CD4-positive, alpha-beta T cell (primary cell): ENCODE measurements at places on chromosomes 2 and 18.

DNA sequence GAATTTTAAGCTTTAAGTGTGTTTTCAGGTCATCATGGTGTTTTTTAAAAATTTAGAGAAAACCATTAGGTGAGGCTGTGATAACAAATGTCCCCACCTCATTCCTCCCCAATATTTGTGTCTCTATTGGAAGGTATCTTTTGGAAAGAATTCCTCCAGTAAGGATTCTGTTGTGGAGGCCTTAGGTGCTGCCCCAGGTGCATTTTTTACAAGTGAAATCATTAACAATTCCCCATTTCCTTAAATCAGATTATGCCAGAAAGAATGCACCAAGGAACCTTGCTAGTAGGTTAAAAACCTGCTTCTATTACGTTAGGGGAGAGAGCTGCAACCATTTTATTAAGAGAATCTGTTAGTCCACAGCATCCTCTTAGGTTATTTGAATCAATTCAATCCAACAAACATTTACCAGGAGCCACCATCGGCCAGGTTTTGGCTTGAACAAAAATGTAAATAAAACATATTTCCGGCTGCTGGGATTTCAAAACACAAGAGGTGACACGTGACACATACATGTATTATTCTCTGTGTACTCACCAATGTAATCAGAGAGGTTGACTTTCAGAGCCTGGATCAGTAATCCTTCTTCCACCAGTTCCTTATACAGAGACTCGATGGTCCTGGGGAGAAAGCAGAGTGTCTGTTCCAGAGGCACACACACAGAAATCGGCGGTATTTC is 112.5 kb upstream of the ASB18 start:
- no peak for DNase-seq

DNA sequence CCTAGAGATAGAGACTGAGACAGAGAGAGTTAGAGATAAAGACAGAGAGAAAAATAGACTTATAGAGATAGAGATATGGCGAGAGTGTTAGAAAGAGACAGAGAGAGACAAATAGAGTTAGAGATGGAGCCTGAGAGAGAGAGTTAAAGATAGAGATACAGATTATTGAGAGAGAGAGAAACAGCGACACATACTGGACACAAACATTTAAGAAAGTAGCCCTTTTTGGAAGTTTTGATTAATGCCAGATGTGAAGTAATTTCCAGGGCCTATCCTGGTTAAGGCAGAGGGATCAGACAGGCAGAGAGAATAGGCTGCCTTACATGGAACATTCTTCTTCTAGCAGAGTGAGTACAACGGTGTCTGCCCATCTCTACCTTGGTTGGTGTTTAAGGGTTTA is 311.6 kb upstream of the CDH7 start:
- DNase-seq: no peak

- no peak for DNase-seq
These were observed 12.1 kb upstream of the RHOB start for GRCh38 chr2:20434588-20435294.

DNA sequence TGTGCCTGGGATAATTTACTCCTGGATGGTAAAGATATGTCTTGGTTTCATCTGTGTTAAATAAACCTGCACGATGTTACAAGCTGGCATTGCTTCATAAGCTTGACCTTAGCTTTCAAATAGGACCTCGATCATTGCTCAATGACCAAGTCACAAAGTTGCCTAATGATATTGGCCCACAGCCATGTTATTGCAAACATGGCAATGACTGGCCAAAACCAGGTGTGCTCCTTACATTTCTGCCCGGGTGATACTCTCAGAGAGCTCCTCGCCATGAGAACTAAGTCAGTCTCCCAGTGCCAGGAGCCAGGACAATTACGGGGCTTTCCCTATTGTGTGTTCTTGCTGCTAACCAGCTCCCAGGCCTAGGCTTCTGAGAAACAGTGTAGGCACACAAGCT is 72.5 kb upstream of the CYP1B1 start:
- DNase-seq: no peak

- DNase-seq: no peak
These were observed 75.8 kb downstream of the DGKD start for GRCh38 chr2:233430081-233430480.

DNA sequence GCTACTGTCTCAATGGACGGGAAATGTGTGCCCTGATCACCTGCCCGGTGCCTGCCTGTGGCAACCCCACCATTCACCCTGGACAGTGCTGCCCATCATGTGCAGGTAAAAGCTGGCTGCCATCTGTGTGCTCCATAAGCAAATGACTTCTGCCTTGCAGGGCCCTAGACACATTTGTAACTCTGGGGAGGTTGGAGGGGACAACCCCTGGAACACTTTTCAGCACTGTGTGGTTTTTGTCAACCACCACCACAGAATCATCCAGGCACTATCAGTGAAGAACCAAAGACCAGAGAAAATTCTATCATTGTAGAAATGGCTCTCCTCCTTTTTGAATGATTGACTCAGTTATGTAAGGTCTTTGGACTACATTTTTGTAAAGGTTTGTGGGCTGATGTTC is 84.3 kb downstream of the FEZ2 start:
- no peak for DNase-seq

DNA sequence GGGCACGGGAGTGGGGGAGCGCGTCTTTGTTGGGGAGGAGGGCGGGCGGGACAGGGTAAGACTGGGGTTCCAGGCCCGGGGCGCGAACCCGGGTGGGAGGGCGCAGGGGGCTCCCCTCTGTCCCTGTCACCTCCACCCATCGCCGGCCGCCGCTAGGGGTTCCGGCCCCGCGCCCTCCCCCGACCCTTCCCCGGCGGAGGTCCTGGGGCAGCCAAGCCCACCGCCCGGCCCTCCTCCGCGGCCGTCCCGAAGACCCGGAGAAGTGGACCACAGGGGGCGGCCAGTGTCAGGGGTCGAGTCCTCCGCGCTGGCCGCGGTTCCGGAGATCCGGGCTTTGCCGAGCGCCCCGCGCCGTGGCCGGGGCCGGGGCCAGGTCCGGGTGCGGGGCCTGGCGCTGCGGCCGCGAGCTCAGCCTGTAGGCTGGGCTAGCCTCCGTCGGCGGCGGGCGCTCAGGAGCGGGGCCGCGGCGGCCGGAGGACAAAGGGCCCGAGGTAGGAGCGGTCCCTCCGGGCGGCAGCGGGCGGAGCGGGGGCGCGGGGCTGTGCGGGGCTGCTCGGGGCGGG is 16.6 kb upstream of the E2F6 start:
- no peak for DNase-seq

DNA sequence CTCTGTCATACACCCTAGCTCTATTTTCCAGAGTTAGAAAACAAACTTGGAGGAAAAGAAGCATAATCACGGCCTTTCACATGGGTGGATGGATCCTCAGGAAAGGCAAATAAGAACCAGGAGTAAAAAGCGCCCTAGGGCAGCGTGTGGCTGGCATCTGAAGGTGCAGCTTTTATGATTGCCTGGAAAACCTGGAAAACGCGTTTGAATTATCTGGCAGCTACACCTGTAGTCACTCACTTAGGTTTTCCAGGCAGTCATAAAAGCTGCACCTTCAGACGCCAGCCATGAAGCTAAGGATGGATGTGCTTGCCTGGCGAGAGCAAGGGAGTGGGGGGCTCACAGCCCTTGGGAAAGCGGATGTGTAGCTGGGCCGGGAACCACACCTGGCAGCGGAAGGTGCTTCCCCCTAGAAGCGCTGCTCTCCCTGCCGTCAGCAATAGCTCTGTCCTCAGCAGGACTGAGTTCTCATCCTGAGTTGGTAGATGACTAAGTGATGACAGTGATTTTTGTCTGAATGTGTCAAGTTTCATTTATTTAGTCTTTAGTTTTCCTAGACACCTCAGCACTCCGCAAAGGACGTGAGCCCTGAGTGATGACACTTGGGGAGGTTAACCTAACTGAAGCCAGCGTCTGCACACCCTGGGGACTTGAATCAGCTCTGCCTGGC is 82.0 kb downstream of the DCDC2C start:
- DNase-seq: no peak

GRCh38 chr18:4017480-4017879 is 437.6 kb downstream of the DLGAP1 start:
- no peak for DNase-seq

- DNase-seq: no peak
These were observed 34.2 kb downstream of the B4GALT6 start for GRCh38 chr18:31649978-31650719.

DNA sequence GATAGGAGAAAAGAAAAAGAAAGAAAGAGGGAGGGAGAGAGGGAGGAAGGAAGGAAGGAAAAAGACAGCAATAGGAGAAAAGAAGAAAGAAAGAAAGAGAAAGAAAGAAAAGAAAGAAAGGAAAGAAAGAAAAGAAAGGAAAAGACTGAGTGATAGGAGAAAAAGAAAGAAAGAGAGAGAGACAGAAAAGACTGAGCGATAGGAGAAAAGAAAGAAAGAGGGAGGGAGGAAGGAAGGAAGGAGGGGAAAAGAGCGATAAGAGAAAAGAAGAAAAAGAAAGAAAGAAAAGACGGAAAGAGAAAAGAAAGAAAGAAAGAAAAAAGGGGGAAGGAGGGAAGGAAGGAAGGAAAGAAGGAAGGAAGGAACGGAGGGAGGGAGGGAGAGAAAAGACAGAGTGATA is 216.7 kb downstream of the DOK6 start:
- DNase-seq: no peak

GRCh38 chr2:88641330-88641729 is 14.1 kb upstream of the EIF2AK3 start:
- no peak for DNase-seq

DNA sequence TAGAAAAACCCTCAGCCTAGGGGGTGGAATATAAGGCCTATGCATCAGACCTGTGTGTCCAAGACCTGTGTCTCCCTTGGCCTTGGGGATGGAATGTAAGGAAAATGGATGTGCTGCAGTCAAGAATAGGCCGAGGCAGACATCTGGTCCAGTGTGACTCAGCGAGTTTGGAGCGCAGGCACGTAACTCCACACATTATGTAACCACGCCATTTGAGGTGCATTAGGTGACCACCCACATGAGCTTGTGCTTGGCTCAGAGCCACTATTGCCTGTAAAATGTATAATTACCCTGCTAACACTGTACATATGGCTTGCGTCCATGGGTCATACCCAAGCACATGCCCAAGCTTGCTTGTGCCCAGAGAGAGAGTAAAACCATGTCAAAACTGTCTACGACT is 580.9 kb upstream of the HNMT start:
- no peak for DNase-seq

DNA sequence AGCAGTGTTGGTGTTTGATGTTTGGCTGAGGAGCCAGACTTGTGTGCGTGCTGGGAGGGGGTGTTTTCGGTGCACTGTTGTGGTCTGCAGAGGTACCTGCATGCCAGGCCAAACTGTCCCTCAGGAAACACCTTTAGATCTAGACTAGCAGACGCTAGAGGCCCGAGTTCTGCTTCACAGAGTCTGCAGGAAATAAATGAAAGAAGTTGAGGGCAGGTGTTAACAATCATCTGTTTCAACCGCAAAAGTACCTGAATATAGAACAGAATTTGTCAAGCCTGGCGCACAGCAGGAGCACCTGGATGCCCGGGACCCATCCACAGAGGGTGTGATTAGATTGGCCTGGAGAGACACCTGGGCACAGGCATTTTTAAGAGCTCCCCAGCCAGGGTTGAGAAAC is 40.5 kb upstream of the REL start:
- DNase-seq: no peak

DNA sequence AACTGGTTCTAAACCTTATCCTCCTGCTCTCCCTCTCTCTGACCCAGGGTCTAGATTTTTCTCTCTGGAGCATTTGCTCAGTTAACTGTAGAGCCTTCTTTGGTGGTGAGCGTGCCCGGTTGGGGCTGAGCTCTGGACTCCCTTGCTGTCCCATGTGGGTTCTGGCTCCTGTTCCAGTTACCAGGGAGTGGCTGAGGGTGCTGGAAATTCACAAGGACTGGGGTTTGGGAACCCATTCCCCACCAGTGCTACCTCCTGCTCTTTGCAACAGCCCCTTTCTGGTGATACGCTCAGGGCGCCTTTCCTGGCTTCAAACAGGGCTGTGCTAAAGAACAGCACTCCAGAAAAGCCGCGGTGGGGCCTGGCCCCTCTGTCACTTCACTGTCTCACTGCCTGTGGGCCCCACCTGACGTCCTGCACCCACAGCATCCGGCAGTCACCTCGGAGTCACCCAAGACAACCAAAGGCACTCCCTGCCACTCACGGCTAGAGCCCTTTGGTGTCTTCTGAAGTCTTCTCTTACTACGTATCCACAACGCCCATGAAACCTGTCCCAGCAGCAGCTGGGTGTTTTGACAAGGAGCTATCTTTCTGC is 41.3 kb downstream of the CAPN13 start:
- DNase-seq: no peak

DNA sequence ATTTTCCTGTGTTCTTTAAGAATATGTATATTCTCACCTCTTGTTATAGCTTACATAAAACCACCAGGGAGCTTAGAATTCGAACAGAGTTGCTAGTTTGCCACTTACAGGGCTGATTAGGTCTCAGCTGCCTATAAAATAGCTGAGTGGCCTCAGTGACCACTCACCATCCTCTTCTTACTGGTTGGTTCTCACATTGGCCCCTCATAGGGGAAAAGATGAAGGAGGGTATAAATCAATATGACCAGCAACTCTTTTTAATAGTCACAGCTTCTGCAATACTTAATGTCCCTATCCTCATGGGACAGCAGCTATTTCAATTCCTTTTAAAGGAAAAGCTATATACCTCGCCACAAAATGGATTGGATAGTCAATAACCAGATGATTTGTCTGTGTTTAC is 199.4 kb upstream of the CDH20 start:
- DNase-seq: no peak

DNA sequence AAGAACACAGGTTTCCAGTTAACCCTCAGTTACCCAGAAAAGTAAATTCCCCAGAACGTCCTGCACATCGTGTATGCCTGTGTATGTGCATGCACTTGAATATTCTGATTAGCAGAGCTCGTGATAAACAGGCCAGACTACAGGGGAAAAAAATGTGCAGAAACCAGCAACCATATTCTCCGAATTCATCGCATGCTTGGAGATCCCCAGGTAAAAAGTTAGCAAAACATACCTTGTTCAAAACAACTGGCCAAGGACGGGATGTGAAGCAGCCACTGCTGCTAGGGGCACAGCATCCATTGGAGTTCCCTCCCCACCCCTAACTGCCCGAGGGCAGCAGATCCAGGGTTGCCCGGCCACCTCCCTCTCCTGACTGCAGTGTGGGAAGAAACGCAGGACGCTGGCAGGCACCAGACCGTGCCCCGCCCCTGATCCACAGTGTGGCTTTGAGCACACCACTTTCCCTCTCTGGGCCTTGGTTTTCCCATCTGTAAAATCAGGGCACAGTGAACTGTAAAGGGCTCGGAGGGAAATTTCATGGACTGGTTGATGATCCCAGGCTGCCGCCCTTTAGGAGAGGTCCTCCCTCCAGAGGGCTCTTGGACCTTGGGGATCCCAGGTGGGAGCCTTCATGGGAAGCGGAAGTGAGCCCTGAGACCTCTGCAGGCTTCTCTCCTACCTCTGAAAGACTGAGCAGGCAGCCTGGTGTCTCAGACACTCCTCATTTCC is 11.9 kb upstream of the ARID5A start:
- no peak for DNase-seq

- no peak for DNase-seq
These were observed 46.7 kb downstream of the MBOAT2 start for GRCh38 chr2:8956774-8957173.
